T-helper 2 cell (primary cell): ENCODE measurements at places on chromosomes 11 and 22.

- no peak for DNase-seq
Measured at GRCh38 chr11:59138643-59139042, 4.0 kb upstream of the FAM111A start.

DNA sequence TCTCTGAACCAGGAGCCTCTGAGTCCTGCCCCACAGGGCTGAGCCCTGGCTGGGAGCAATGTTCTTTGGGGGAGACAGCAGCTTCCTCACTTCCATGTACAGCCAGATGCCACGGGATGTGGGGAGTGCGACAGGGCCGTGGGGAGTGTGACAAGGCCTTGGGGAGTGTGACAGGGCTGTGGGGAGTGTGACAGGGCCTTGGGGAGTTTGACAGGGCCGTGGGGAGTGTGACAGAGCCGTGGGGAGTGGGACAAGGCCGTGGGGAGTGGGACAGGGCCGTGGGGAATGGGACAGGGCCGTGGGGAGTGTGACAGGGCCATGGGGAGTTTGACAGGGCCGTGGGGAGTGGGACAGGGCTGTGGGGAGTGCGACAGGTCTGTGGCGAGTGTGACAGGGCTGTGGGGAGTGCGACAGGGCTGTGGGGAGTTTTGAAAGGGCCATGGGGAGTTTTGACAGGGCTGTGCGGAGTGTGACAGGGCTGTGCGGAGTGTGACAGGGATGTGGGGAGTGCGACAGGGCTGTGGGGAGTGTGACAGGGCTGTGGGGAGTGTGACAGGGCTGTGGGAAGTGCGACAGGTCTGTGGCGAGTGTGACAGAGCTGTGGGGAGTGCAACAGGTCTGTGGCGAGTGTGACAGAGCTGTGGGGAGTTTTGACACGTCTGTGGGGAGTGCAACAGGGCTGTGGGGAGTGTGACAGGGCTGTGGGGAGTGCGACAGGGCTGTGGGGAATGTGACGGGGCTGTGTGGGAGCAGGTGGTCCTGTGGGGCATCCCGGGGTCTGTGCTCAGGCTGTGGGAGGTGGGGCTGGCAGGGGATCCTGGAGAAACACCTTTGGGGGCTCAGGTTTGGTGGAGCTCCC is 6.6 kb upstream of the KRTAP5-6 start:
- DNase-seq: no peak

- no peak for DNase-seq
Measured at GRCh38 chr11:128595221-128595620, 7.9 kb upstream of the ETS1 start.

- no peak for DNase-seq
Measured at GRCh38 chr22:27270818-27271510, 530.6 kb downstream of the MN1 start.

DNA sequence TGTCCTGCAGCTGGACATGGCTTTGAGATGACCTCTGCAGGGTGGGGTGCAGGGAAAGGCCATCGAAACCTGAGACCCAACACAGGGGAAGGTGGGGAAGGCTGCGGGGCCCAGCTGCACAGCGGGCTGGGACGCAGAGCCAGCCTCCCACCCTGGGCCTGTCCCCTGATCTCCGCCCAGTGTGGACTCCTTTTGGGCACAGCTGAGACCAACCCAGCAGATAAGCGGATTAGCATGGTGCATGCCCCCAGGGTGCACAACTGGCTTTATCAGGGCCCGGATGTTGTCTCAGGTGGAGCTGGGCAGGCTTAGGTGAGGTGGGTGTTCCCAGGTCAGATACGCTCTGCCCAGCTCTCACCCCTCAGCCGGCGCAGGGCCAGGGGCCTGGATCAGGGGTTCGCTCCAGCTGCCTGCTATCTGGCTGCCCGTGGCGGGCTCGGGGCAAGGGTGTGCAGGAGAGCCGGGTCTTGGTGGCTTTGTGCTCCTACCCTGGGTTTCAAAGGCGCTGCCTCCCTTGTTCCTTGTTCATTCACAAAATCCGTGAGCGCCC is 28.1 kb upstream of the MUC5AC start:
- no peak for DNase-seq

DNA sequence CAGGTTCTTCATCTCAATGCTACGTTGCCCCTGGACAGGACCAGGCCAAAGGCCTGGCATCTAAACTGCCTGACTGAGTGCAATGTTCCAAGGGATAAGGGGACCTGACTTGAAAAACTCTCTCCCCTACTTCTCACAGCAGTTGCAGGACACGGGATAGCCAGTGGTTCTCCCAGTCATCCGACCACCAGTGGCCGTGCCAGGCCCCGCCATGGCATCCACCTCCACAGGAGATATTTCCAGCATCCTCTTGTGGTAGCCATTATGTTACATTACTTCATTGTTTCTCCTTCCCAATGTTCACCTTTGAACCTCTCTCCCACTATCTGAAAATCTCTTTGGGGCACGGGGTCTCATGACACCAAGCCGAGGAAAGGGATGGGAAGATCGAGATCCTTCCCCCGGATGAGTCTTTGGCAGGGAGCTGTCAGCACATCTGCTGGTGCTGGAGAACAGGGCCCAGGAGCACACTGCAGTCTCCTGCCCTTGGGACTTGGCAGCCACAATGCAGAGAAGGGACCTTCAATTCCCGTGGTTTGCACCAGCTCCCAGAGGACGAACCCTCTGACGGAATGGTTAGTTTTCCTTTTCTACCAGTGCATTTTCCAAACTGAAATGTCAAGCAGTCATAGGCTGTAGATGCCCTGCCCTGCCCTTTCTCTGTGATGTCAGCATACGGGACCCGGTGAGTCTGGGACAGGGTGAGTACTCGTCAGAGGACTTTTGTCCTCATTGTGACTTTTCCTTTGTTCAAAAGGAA is 121.2 kb downstream of the ETS1 start:
- no peak for DNase-seq

- DNase-seq: no peak
Measured at GRCh38 chr11:69230856-69231425, 63.0 kb upstream of the MYEOV start.

DNA sequence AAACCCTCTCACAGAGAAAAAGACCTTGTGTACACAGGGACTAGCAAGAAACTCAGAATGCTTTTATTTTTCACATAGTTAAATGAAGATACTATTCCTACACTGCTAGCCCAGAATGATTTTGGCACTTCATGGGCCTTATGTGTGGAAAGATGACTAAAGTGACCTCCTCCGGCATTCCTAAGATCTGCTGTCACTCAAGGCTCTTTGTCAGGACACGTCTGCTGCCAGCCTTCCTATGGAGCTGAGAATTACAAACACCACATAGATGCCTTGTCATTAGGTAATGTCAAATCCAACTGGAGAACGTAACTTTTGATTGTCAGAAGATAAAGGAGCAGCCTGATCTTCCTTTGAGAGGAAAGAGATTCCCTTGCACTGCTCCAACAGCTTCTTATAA is 249.1 kb downstream of the FAT3 start:
- DNase-seq: no peak

DNA sequence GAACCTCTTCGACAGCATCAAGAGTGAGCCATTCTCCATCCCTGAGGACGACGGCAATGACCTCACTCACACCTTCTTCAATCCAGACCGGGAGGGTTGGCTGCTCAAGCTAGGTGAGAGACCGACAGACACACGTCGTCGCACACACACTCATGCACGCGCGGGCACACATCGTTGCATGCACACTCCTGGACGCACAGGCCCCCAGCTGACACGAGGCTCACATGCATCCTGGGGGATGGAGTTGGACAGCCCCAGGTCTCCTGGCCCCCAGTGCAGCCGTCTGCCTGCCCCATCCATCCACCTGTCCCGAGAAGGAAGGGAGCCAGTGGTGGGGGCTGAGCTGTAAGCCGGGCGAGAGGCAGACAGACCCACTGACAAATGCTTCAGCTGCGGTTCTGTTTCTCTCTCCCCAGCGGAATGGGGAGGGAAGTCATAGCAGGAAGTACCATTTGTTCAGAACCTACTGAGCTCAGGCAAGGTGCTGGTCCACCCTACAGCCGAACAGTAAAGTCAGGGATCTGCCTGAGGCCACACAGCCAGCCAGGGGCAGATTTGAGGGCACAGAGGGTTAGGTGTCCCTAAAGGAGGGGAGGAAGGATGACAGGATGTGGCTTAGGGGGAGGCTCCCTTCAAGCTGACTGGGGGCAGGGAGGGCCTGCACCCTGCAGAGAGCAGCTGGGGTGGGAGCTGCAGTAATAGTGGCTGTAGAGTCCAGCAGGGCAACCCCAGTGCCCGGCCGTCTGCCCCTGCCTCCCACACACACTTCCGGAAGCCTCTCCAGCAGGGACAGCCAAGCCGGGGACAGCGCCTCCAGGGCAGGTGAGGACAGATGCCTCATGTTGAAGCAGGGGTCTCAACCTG is 27.1 kb downstream of the CYTH4 start:
- peak; percentile 92 for DNase-seq

GRCh38 chr11:97237151-97237550 is 847.3 kb downstream of the JRKL start:
- no peak for DNase-seq

DNA sequence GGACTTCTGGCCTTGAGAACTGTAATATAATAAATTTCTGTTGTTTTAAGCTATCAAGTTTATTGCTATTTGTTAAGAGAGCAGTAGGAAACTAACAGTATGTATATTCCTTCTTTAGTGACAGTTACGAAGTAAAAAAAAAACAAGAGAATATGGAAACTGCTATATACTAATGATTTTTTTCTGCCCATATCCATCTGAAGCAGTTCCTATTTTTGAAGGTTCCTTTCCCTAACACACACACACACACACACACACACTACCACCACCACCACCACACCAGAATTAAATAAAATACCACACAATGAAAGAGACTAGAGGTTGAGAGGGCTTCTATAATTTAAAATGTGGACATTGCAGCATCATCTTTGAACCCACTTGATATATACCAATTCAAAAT is 44.4 kb upstream of the CARD18 start:
- no peak for DNase-seq

GRCh38 chr11:36214976-36215692 is 74.1 kb downstream of the COMMD9 start:
- no peak for DNase-seq

- DNase-seq: no peak
Measured at GRCh38 chr11:36333897-36334296, 37.8 kb downstream of the PRR5L start.

GRCh38 chr11:70525006-70525405 is 126.7 kb downstream of the CTTN start:
- no peak for DNase-seq

DNA sequence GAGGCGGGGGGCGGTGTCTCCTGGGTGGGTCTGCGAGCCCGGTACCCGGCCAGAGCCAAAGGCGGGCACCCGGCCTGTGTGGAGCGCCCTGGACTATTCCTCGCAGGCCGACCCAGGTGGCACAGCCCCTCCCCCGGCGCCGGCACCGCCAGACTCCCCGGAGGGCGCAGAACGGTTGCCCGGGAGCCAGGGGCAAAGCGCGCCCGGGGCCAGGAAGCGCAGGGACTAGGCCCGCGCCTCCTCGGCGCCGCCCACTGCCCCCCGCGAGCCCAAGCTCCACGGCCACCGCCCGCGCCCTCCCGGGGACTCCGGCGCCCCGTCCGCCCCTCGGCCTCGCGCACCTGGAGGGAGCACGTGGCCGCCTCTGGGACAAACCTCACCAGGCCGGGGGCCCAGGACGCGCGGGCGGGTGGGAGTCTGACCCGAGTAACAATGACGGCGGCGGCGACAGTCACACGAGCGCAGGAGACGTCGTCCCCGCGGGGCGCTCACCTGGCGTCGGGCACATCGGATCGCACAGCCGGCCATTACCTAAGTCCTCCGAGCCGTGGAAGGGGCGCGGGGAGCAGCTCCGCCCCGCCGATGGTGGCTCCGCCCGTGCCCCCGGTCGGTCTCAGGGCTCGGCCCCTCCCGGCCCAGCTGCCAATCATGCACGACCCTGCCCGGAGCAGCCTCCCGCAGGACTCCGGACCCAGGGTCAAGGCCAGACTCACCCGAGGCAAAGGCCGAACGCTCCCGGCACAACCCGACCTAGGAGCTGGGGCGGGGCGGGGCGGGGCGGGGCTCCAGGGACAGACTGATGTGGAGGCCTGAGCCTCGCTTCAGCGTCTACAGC is 7.4 kb downstream of the PLXNB2 start:
- DNase-seq: no peak

GRCh38 chr11:74490941-74491340 is 2.6 kb downstream of the LIPT2 start:
- no peak for DNase-seq

DNA sequence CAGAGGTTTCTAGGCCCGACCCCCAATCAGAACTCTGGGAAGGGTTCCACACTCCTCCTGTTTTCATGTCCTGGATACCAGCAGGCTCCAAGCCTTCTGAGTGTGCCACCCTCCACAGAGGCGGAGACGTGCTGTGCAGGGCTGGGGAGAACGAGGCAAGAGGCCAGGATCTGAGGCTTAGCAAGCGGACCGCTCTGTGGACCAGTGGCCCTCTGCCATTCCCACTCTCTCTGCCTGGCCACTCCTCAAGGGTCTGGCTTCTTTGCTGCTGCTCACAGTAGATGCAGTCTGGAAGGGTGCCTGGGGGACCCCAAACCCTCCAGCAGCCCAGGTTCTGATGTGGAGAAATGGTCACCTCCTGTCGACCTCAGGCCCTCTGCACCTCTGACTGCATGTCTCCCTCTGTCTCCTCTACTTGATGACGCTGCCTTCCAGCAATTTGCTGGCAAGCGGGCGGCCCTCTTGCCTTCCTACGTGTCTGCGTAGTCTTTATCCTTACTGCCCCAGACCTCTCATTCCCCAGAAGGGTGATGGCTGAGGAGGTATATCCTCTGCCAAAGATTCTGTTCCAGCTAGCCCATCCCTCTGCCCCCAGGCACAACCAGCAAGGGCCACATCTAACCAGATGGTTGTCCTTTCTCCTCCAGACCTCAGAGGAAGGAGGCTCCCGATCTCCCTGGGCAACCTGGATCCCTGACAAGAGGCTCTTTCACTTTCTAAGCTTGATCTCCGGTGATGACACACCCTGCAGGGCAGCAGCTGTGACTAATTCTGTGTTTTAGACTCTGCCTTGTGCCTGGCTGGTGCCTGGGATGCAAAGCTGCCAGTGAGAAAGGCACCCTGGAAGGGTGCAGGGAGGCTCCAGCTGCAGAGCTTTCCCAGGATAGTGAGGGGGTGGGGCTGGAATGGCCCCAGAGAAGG is 87.3 kb downstream of the NAT10 start:
- no peak for DNase-seq

- DNase-seq: no peak
Measured at GRCh38 chr22:17013396-17014100, 5.5 kb upstream of the GAB4 start.

- no peak for DNase-seq
Measured at GRCh38 chr22:39722032-39722325, 151.4 kb downstream of the CACNA1I start.

DNA sequence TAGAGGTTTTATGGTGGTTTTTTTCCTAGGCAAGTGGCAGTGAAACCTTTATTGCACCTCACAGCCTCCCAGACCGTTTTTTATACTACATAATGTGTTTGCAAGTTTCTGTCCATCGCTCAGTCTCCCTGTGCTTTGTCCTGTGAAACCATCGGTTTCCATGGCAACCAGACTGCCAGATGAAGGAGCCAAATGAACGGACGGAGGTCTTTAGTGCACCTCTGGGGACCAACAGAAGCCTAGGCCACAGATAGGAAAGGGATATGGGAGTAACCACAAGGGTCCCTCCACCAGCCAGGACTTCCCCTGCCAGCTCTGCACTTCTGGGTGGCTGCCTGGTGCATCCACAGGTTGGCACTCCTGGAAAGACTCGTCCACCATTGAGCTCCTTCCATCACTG is 165.0 kb downstream of the CHST1 start:
- DNase-seq: no peak

GRCh38 chr11:105763594-105763993 is 153.7 kb downstream of the GRIA4 start:
- no peak for DNase-seq

- no peak for DNase-seq
Measured at GRCh38 chr11:10377183-10377582, 72.3 kb downstream of the ADM start.
